ENCODE measurements at places on chromosomes 5 and 9.
A peak's percentile ranks its signal among the peaks of the same experiment; 100 is the strongest.

- DNase-seq = no peak
Observed at GRCh38 chr9:93492327-93492726, 38.9 kb upstream of the FAM120AOS start.

DNA sequence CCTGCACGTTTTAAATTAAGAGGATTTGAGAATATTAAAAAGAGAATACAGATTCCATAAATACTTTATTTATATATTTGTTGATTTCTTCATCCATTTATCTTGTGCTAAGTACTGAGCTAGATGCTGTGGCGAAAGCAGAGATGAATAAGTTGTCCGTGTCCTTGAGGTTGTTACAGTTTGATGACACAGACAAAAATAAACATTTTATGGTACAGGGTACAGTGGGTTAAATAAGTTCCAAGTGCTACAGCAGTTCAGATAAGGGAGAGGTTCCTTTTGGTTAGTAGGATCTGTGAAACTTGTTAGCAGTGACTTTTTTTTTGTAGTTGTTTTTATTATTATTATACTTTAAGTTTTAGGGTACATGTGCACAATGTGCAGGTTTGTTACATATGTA, 50.2 kb downstream of the MACIR start:
- no peak for DNase-seq

- peak; percentile 67 for DNase-seq
Observed at GRCh38 chr9:70257991-70258691, 637 bp upstream of the SMC5 start.

GRCh38 chr9:20353931-20354652, 268.2 kb downstream of the MLLT3 start:
- no peak for DNase-seq

DNA sequence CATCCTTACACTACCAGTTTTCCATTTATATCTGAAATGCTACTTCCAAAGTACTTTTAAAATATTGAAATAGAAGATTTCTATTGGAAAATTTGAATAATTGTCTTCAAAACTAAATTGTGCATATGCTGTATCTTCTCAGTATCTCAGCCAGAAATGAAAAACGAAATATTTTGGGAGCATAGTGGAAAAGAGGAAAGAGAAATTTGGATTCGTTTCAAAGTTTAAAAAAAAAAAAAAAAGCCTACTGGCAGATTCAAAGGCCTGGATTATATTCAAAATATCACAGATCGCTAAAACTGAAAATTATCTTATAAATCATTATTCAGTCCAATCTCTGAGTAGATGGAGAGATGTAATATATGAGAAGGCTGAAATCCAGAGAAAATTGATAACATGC, 440.7 kb downstream of the TAF11L14 start:
- no peak for DNase-seq

- DNase-seq = no peak
Observed at GRCh38 chr5:5787373-5787772, 364.9 kb downstream of the ICE1 start.

DNA sequence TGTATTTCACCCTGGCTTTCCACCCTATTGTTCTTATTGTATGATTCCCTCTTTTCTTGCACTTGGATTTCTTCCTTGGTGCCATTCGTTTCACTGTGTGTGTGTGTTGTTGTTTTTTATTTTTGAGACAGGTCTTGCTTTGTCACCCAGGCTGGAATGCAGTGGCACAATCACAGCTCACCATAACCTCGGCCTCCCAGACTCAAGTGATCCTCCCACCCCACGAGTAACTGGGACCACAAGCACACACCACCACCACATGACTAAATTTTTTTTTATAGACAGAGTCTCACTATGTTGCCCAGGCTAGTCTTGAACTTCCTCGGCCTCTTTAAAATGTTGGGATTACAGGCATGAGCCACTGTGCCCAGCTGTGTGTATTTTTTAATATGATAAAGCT, 72.0 kb downstream of the MLLT3 start:
- DNase-seq = no peak

Data from stimulated activated naive CD4-positive, alpha-beta T cell (primary cell).